ENCODE measurements at places on chromosomes 16 and 17.

DNA sequence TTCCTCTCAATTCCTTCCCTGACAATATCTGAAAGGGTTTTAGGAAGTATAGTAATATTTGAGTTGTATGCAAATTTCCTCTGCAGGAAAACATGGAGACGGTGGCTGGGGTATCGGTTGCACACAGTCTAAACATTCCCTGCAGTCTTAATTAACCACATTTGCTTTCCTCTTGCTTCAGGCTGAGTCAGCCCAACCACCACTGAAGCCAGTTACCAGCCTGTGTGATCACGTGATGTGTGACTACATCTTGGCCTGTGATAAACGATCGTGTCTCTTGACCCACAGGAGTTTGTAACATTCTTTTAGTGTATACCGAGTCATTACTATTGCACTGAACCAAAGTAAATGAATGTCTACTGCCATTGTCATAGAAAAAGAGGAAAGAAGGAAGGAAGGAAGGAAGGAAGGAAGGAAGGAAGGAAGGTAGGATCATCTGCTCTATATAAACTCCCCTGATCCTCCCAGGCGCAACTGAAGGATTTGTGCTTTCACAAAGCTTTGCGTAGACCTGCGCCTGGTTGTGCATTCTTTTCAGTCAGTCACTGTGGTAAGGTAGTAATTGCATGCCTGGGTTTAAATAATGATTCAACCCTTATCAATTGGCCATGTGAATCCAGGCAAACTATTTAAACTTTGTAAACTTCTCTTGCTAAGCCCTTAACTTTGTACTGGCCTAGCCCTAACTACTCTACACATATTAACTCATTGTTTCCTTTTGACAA lies 280.6 kb upstream of the SALL1 start:
- DNase-seq: no peak

- DNase-seq: peak; percentile 61
Observed at GRCh38 chr16:88737298-88738150, 31.2 kb downstream of the CTU2 start.

DNA sequence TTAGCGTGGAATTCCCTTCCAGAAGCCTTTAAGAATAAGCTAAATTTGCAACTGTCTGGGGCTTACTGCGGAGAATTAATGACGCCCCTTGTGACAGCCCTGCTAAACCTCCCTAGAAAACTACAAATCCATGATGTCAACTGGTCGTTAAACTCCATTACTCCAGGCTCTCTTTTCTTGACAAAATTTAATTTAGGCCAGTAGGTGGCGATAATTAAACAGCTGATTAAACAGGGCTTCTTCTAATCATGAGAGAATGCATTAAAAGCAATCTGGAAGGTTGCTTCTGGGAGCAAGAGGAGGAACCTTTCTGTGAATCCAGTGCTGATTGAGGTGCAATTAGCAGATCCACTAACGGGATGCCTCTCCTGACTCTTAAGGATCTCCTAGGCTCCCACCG lies 8.1 kb upstream of the NLRP1 start:
- no peak for DNase-seq

DNA sequence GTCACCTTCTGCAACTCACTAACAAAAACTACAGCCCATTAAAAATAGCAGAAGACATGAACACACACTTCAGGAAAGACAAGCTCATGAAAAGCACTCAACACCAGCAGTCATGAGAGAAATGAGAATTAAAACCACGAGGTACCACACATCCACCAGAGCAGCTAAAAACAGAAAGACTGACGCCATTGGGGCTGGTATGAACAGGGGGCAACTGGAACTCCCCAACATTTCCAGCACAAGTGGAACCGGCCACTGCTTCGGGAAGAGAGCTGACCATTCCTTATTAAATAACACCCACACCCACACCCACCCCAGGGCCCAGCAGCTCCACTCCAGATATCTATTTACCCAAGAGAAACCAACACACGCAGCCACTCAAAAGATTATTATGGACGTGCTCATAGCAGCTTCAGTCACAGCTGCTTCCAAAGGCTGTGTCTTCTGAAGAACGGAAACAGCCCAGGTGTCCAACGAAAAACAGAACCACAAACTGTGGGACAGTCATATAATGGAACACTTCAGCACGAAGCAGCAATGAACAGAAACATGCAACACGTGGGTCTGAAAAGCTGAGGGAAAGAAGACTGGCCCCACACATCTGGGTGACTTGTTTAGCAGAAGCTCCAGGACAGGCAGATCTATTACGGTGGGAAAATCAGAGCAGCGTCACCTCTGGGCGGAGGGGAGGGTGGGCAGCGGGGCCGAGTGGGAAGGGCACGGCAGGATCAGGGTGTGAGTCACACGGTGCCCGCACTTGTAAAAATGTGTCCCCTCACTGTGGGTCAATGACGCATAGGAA lies 41.1 kb downstream of the KLHDC4 start:
- no peak for DNase-seq

DNA sequence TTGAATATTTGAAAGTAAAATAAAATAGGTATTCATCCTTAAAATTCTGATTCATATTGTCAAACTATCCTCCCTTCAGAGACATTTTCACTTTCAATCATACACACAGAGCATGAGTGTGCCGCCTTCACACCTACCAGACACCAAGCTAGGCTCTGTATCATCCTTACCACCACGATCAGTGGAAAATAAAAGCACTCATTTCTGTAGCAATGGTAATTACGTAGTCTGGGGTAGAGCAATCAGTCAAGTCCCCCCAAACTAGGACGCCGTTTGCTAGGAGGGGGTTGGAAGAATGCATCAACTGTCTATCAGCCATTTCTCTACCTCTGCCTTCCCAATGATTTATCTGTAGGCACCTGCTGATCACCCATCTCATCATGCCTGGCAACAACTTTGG lies 84.6 kb upstream of the GRIN2A start:
- no peak for DNase-seq

DNA sequence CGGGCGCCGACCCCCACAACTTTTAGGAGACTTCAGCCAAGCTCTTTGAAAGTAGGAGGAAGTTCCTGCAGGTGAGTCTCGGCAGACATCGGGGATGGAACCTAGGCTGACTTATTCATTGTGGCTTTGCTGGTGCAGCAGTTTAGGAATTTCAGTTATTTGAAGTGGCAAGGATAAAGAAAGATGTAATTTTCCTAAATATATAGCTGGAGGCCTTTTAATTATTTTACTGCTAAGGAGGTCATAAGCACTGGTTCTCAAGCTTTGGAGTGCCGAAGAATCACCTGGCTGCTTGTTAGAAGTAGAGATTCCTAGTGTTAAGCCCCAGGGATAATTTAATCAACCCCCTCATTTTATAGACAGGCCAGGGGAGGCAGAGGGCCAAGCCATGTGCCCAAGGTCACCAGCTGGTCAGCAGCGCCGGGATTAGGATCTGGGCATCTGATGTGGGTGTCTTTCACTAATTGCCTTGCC lies 28.9 kb upstream of the BCAR1 start:
- DNase-seq: no peak

DNA sequence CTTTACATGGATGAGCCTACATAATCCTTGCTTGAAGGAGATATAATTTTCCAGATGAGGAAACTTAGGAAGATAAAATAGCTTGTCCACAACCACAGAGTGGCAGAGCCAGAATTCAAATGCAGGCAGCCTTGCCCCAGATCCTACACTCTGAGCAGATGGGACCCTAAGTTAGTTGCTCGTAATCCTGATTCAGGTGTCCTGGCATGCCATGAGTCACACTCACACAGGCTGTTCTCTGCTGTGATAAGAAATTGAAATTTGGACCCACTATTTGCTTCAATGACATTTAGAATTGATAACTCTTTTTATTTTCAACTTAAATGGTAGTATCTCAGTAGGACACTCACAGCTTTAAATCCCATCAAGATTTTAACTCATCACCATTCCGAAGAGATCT lies 150.7 kb upstream of the CACNG5 start:
- no peak for DNase-seq

GRCh38 chr17:29051194-29051593 lies 8.3 kb downstream of the PIPOX start:
- DNase-seq: no peak

- DNase-seq: no peak
Observed at GRCh38 chr16:48075398-48075797, 80.4 kb downstream of the ABCC12 start.

- no peak for DNase-seq
Observed at GRCh38 chr17:78422872-78423588, 44.6 kb downstream of the PGS1 start.

GRCh38 chr16:55492756-55493380 lies 13.9 kb downstream of the MMP2 start:
- no peak for DNase-seq

DNA sequence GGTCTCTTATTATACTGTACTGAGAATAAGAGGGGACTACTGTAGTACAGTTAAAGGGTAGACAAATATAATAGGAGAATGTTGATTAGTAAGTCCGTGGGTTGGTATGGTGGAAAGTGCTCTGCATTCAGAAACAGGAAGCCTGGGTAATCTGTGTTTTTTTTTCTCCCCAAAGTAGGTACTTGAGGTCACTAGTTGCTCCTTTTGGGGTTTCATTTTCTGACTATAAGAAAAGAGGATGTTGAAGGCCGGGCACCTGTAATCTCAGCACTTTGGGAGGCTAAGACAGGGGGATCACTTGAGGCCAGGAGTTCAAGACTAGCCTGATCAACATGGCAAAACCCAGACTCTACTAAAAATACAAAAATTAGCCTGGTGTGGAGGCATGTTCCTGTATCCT lies 42.0 kb upstream of the MMD start:
- no peak for DNase-seq

- DNase-seq: no peak
Observed at GRCh38 chr16:74249254-74249653, 47.4 kb upstream of the PSMD7 start.

DNA sequence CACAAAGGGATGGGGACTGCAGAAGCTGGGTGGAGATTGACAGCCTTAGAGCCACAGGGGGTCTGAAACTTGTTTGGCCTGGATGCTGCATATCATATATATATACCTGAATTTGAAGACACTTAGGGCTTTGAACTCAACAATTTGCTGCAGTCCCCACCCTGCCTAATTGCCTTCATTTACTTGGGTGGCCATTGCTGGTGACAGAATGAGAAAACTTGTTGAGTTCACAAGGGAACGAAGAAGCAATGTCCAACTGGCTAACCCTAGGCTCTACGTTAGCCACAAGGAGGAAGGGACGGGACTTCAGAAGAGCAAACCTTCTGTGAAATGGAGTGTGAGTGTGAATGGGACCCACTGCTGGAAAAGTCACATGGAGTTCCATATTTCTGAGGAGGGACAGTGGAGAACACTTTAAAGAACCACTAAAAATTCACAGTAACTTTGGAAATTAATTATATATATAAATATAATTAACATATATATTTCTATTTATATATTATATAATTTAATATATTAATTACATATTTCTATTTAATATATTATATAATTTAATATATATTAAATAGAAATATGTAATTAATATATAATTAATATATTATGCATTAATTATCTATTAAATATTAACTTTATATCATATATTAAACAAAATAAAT lies 215.3 kb upstream of the SOX9 start:
- DNase-seq: no peak

- no peak for DNase-seq
Observed at GRCh38 chr17:50935221-50935995, 69.3 kb upstream of the TOB1 start.

GRCh38 chr17:48294806-48295361 lies 135.1 kb downstream of the SKAP1 start:
- no peak for DNase-seq

DNA sequence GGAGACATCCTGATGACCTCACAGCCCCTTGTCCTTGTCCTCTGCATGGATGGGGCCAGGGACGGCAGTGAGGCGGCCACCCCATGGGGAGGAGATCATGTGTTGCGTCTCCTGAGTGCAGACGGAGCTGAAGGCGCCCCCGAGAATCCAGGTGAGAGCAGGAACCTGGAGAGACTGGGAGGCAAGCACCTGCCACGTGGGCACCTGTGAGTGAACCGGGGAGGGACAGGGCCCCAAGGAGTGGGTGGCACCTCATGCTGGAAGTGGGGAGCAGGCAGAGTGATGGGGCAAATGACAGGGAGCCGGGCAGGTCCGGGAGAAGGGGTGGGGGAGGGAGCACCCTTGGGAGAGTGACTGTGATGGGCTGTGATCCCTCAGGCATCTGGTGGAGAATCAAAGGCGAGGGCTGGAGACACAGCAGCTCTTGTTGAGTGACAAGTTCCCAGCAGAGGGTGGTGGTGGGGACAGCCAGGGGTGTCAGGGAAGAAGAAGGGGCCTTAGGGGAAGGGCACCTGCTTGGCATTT lies 174.3 kb upstream of the CHMP6 start:
- DNase-seq: no peak

DNA sequence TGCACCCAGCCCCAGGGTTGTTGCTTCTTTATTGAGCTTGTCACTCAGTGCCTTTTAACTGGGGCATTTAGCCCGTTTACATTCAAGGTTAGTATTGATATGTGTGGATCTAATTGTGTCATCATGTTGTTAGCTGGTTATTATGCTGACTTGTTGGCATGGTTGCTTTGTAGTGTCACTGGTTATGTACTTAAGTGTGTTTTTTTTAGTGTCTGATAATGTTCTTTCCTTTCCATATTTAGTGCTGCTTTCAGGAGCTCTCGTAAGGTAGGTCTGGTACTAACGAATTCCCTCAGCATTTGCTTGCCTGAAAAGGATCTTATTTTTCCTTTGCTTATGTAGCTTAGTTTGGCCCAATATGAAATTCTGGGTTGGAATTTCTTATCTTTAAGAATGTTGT lies 33.5 kb downstream of the NF1 start:
- DNase-seq: no peak

- no peak for DNase-seq
Observed at GRCh38 chr16:9407206-9407758, 315.8 kb downstream of the HAPSTR1 start.

GRCh38 chr16:57475711-57476339 lies 10.5 kb downstream of the DOK4 start:
- peak; percentile 53 for DNase-seq

DNA sequence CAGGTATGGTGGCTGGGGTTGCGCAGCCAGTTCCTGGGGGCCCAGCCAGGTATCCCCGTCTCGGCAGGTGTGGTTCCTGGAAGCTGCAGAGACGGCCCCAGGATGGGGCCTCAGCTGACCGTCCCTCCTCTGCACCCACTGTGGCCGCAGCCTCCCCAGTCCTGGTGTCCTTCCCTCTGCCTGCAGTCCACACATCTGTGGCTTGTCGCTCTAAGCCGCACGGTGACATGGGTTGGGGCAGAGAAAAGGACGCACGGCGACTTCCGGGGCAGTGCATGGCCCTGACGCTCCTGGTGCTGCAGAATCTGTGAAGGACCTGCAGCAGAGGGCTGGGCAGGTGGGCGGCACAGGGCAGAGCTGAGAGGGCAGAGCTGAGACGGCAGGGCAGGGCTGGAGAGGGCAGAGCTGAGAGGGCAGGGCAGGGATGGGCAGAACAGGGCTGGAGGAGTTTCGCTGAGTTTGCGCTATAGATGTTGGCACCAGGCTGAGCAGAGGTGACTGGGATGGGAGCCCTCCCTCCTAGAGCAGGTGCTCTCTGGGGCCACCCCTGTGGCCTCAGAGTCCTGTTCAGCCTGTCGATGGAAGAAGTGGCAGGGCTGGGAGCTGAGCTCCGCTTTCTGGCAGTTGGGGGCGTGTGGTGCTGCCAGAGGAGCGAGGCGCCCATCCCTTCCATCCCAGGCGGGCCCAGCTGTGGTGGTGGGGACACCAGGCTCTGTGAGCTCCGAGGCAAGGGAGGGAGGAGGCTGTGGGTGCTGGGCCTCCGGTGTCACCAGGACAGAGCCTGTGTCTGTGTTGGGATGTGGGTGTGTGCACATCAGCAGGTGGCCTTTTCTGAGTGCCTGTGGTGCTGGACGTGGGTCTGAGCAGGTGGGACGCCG lies 23.0 kb downstream of the TSC2 start:
- DNase-seq: no peak

Data from stimulated activated CD4-positive, alpha-beta T cell treated with anti-CD3 and anti-CD28 coated beads, TNF-alpha, amount 100 ng/mL, for 1 hour (primary cell).